Small intestine (tissue), 16 donors: ENCODE measurements at places on chromosomes 13 and 19.

GRCh38 chr13:76035711-76036110, 399.6 kb downstream of the LMO7 start:
- no peaks in the 10 kb centered on the region for H3K36me3 ChIP-seq
- no peaks in the 10 kb centered on the region for H3K4me1 ChIP-seq
- DNase-seq: no peak
- no peak overlapping the region for H3K4me3 ChIP-seq
- H3K27ac ChIP-seq: no peak overlapping the region
- H3K27me3 ChIP-seq: no peaks in the 10 kb centered on the region

DNA sequence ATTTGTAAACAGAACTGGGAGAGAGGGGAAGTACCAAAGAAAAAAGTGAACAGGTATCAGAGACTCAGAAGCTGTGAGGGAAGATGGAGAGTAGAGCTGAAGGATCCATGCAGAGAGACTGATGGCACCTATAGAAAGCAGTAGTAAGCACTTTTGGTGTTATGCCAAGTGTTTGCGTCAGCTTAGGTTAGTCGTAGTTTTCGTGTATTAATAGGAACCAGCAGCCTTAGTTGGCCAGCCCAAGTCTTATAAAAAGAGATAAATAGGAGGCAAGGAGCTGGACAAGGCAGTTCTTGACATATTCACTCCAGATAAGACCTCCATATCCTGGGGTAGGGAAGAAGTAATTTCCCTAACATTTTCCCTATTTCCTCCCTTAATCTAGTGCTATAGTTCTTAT, 214.2 kb downstream of the OXGR1 start:
- no peak overlapping the region for H3K27ac ChIP-seq
- H3K4me3 ChIP-seq: no peak overlapping the region
- no peaks in the 10 kb centered on the region for H3K27me3 ChIP-seq
- no peak for DNase-seq
- no peaks in the 10 kb centered on the region for H3K36me3 ChIP-seq

- DNase-seq: no peak
- no peak overlapping the region for H3K4me3 ChIP-seq
Measured at GRCh38 chr13:25678398-25678797, 306.6 kb downstream of the ATP8A2 start.

- H3K27me3 ChIP-seq: no peaks in the 10 kb centered on the region
- no peak overlapping the region for H3K4me3 ChIP-seq
Measured at GRCh38 chr13:105345730-105346129, 1189.7 kb downstream of the EFNB2 start.

GRCh38 chr19:3359919-3360420, 6.4 kb upstream of the NFIC start:
- peak; percentile 54 for DNase-seq
- no peaks in the 10 kb centered on the region for H3K27me3 ChIP-seq
- peak overlapping the region; percentile 56 for H3K4me3 ChIP-seq
- peaks cover 12% of the 10 kb centered on the region for H3K4me1 ChIP-seq
- H3K27ac ChIP-seq: peak overlapping the region; percentile 88

- H3K27ac ChIP-seq: no peak overlapping the region
- no peaks in the 10 kb centered on the region for H3K4me1 ChIP-seq
- no peak for DNase-seq
- peaks cover 2% of the 10 kb centered on the region for H3K36me3 ChIP-seq
- no peaks in the 10 kb centered on the region for H3K27me3 ChIP-seq
Measured at GRCh38 chr13:36362914-36363313, 16.7 kb upstream of the SPART start.

- no peaks in the 10 kb centered on the region for H3K36me3 ChIP-seq
- peaks cover 3% of the 10 kb centered on the region for H3K27me3 ChIP-seq
- H3K4me3 ChIP-seq: no peak overlapping the region
Measured at GRCh38 chr19:7497292-7497691, 8.5 kb upstream of the PEX11G start.

DNA sequence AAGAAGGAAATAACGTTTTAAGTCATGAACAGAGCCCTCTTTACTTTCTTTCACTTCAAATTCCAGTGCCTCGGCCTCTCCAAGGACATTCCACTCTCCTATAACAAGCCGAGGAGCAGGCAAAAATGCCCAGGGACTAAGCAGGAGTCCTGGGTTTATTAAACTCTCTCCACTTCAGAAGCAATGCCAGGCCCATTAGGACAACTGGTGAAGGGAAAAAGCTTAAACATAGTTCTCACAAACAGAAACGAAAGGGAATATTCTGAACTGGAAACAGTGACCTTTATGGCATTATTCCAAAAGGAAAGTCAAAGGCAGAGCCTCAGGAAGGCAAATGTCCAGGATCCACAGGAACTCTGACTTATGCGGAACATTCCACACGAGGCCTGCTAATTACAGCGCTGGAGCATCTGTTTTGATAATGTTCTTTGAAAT, 30.9 kb upstream of the MED4 start:
- no peak for DNase-seq
- H3K4me3 ChIP-seq: no peak overlapping the region
- no peaks in the 10 kb centered on the region for H3K36me3 ChIP-seq
- no peaks in the 10 kb centered on the region for H3K27me3 ChIP-seq

- H3K27ac ChIP-seq: no peak overlapping the region
- no peak overlapping the region for H3K4me3 ChIP-seq
- no peak for DNase-seq
- no peaks in the 10 kb centered on the region for H3K4me1 ChIP-seq
Measured at GRCh38 chr13:68982961-68983619, 1124.5 kb upstream of the ATXN8OS start.

GRCh38 chr19:11195681-11196080, 1.7 kb downstream of the KANK2 start:
- no peaks in the 10 kb centered on the region for H3K27me3 ChIP-seq
- H3K36me3 ChIP-seq: peaks cover 64% of the 10 kb centered on the region
- H3K4me3 ChIP-seq: no peak overlapping the region
- no peak for DNase-seq
- H3K27ac ChIP-seq: no peak overlapping the region

GRCh38 chr13:23828866-23829265, 60.3 kb downstream of the MIPEP start:
- peaks cover 3% of the 10 kb centered on the region for H3K36me3 ChIP-seq
- H3K27ac ChIP-seq: no peak overlapping the region
- H3K4me1 ChIP-seq: no peaks in the 10 kb centered on the region
- DNase-seq: no peak
- no peaks in the 10 kb centered on the region for H3K27me3 ChIP-seq
- no peak overlapping the region for H3K4me3 ChIP-seq

GRCh38 chr19:16384688-16385087, 60.1 kb downstream of the KLF2 start:
- H3K36me3 ChIP-seq: peaks cover 69% of the 10 kb centered on the region
- H3K4me1 ChIP-seq: no peaks in the 10 kb centered on the region
- H3K27ac ChIP-seq: no peak overlapping the region
- H3K27me3 ChIP-seq: no peaks in the 10 kb centered on the region

DNA sequence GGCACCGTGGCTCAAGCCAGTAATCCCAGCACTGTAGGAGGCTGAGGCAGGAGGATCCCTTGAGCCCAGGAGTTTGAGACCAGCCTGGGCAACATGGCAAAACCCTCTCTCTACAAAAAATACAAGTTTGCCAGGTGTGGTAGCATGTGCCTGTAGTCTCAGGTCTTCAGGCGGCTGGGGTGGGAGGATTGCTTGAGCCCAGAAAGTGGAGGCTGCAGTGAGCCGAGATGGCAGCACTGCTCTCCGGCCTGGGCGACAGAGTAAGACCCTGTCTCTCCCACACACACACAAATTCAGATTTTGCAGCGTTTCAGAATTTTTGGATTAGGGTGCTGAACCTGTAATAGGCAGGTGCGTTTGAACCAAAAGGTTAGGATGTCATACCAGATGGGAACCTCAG, 2.2 kb downstream of the RPS11 start:
- H3K27me3 ChIP-seq: no peaks in the 10 kb centered on the region
- no peak overlapping the region for H3K4me3 ChIP-seq
- peak overlapping the region; percentile 92 for H3K27ac ChIP-seq

GRCh38 chr13:94683409-94683808, 28.9 kb downstream of the SOX21 start:
- H3K27ac ChIP-seq: no peak overlapping the region
- H3K4me3 ChIP-seq: no peak overlapping the region
- peaks cover 7% of the 10 kb centered on the region for H3K27me3 ChIP-seq
- no peaks in the 10 kb centered on the region for H3K4me1 ChIP-seq

GRCh38 chr13:98273067-98273823, 96.2 kb upstream of the RNF113B start:
- H3K27me3 ChIP-seq: no peaks in the 10 kb centered on the region
- peak; percentile 12 for DNase-seq
- H3K4me3 ChIP-seq: no peak overlapping the region
- H3K4me1 ChIP-seq: peaks cover 6% of the 10 kb centered on the region
- no peak overlapping the region for H3K27ac ChIP-seq

- H3K4me3 ChIP-seq: no peak overlapping the region
- H3K27me3 ChIP-seq: no peaks in the 10 kb centered on the region
- no peak overlapping the region for H3K27ac ChIP-seq
- no peaks in the 10 kb centered on the region for H3K36me3 ChIP-seq
- DNase-seq: no peak
Measured at GRCh38 chr19:35663981-35664380, 2.3 kb upstream of the UPK1A start.

DNA sequence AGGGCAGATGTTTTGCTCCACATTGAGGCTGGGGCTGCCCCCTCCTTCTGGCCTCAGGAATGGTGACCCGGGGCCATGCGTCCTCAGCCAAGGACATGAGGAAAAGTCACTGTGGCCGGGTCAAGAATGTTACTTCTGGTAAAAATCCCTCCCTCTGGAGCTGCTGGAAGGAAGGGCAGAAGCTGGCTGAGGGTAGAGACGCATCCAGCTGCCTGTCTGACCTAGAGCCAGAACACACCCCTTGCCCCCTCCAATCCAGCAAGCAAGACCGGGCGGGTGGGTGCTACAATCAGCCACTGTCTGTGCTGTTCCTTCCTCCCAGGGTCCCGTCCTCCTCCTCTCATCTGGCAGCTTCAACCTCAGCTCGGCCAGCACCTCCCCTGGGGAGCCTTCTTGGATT, 59.0 kb downstream of the PTPRS start:
- no peak overlapping the region for H3K27ac ChIP-seq
- no peaks in the 10 kb centered on the region for H3K4me1 ChIP-seq
- no peak overlapping the region for H3K4me3 ChIP-seq
- H3K36me3 ChIP-seq: no peaks in the 10 kb centered on the region

DNA sequence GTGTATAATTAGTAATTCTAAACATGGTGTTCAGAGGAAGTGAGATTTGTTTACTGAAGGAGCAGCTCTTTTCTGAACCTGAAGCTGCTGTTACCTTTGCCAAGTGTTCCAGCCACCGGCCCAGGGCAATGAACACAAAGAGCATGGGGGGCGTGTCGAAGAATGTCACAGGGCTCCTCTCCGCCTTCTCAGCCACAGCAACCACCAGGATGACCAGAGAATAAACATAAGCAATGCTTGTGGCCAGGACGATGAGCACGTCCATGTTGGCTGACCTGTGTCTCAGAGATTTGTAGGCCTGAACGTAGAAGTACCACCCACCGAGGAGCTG, 53.1 kb downstream of the ATP7B start:
- peak; percentile 89 for DNase-seq
- H3K4me1 ChIP-seq: peaks cover 15% of the 10 kb centered on the region
- H3K27ac ChIP-seq: peak overlapping the region; percentile 75
- H3K27me3 ChIP-seq: no peaks in the 10 kb centered on the region
- no peak overlapping the region for H3K4me3 ChIP-seq

- no peaks in the 10 kb centered on the region for H3K4me1 ChIP-seq
- no peak overlapping the region for H3K4me3 ChIP-seq
- H3K27ac ChIP-seq: no peak overlapping the region
- peaks cover 13% of the 10 kb centered on the region for H3K36me3 ChIP-seq
Measured at GRCh38 chr13:41774605-41775218, 186.2 kb downstream of the VWA8 start.

- no peak overlapping the region for H3K4me3 ChIP-seq
- DNase-seq: no peak
Measured at GRCh38 chr19:49551531-49551930, 23.7 kb downstream of the RCN3 start.

- no peaks in the 10 kb centered on the region for H3K27me3 ChIP-seq
- no peak overlapping the region for H3K4me3 ChIP-seq
- H3K36me3 ChIP-seq: no peaks in the 10 kb centered on the region
- H3K27ac ChIP-seq: peak overlapping the region; percentile 62
Measured at GRCh38 chr13:50235604-50236342, 220.5 kb downstream of the KCNRG start.

DNA sequence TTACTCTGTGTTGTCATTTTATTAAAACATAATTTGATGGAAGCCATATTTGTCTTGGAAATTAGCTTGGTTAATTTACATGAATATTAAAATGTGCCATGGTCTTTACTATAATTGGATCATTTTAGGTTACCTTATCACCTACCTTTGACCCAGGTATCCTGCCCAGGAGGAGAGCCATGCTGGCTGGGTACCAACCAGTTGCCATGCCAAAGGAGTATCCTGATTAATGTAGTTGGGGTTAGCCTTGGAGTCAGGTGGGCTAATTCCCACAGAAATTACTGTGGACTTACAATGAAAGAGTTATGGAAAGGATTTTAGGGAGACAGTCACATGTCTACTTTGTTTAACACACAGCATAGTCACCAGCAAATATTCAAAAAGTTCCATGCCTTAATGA, 32.0 kb downstream of the NDFIP2 start:
- no peak overlapping the region for H3K27ac ChIP-seq
- H3K4me1 ChIP-seq: peaks cover 3% of the 10 kb centered on the region
- no peak for DNase-seq
- H3K36me3 ChIP-seq: peaks cover 3% of the 10 kb centered on the region
- H3K27me3 ChIP-seq: no peaks in the 10 kb centered on the region

- no peak overlapping the region for H3K27ac ChIP-seq
- H3K36me3 ChIP-seq: no peaks in the 10 kb centered on the region
- H3K27me3 ChIP-seq: peaks cover 14% of the 10 kb centered on the region
- H3K4me1 ChIP-seq: no peaks in the 10 kb centered on the region
- peak overlapping the region; percentile 17 for H3K4me3 ChIP-seq
Measured at GRCh38 chr19:2721570-2722540, 683 bp upstream of the DIRAS1 start.

DNA sequence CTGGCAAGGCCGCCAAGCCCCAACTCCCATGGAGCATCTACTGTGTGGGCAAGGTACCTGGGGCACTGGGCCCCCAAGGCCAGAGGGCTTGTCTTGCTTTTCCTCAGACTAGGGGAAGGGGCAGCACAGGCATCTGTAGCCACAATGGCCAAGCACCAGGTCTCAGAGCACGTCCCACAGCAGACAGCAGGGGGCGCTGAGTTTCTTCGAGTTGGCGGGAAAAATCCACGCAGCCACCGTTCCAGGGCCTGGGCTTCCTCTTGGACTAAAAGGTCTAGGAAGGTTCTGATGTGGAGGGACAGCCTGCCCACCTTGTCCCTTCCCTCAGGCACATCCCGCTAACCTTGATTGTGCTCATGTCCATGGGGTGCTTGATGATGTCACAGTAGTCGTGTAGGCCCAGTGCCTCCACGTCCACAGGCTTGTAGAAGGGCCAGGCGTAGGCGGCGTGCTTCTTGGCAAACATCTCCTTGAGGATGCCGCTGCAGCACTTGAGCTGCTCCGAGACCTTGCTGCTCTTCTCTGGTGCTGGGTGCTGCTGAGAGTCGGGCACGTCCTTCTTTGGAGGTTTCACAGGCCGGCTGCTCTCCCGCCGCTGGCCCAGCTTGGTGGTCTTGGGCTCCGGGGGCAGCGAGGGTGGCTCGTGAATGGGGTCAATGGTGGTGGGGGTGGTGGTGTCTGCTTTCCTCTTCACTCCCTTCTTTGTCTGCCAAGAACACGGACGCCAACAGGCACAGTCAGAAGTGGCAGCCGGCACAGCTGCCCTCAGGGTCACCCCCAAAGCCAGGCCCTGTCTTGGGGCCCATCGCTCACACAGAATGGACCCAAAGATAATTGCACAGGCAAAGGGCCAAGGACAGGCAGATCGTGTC, 32.0 kb upstream of the EPHX3 start:
- peak; percentile 70 for DNase-seq
- no peaks in the 10 kb centered on the region for H3K27me3 ChIP-seq
- peaks cover 45% of the 10 kb centered on the region for H3K36me3 ChIP-seq
- H3K27ac ChIP-seq: no peak overlapping the region
